Activated CD4-positive, alpha-beta T cell treated with anti-CD3 and anti-CD28 coated beads, Interleukin-2, Interleukin-6, amounts not matched to agents 100 ng/mL and 50 ng/mL, durations not matched to agents 16 hours and 8 hours (primary cell): ENCODE measurements at places on chromosomes 3 and 15.

- no peak for DNase-seq
Measured at GRCh38 chr15:32998979-32999672, 195.4 kb downstream of the FMN1 start.

- no peak for DNase-seq
Measured at GRCh38 chr3:107239703-107240102, 137.5 kb upstream of the CCDC54 start.

DNA sequence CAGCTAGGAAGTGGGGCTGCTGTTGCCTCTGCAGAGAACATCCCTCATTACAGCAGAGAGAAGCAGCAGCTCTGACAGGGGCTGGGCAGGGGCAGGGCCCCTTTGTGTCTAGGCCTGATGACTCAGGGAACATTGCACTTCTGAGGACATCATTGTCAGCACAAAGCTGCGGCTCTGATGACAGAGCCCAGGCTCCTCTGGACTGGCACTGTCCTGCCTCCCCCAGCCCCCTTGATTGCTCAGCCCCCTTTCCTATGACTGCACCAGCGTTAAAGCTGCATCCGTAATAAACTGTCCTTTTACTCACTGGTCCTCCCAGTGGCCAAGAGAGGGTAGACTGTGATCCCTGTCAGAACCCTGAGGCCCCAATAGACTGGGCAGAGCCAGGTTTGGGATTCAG is 18.3 kb downstream of the TRH start:
- DNase-seq: no peak

GRCh38 chr15:63189941-63190768 is 749 bp downstream of the RAB8B start:
- no peak for DNase-seq

- DNase-seq: peak; percentile 1
Measured at GRCh38 chr3:148880681-148881080, 15.6 kb downstream of the CPA3 start.

DNA sequence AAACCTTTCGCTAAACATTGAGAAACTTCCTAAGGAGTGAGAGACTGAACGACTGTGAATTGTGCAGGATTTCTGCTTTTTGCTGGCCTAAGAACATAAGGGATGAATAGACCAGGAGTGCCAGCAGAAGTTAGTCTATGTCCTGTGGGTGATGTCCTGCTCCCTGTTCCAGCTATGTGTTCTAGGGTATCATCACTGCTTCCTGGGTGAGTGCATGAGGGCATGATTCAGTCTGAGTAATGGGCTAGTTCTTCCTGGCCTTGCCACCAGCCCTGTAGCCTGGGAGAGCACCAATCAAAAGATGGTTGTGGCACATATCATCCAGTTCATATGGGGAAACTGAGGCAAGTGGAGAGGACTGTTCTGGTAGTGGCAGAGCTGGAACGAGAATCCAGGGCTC is 153.9 kb upstream of the TPM1 start:
- no peak for DNase-seq

- DNase-seq: peak; percentile 87
Measured at GRCh38 chr15:85858586-85859375, 64.1 kb upstream of the KLHL25 start.

DNA sequence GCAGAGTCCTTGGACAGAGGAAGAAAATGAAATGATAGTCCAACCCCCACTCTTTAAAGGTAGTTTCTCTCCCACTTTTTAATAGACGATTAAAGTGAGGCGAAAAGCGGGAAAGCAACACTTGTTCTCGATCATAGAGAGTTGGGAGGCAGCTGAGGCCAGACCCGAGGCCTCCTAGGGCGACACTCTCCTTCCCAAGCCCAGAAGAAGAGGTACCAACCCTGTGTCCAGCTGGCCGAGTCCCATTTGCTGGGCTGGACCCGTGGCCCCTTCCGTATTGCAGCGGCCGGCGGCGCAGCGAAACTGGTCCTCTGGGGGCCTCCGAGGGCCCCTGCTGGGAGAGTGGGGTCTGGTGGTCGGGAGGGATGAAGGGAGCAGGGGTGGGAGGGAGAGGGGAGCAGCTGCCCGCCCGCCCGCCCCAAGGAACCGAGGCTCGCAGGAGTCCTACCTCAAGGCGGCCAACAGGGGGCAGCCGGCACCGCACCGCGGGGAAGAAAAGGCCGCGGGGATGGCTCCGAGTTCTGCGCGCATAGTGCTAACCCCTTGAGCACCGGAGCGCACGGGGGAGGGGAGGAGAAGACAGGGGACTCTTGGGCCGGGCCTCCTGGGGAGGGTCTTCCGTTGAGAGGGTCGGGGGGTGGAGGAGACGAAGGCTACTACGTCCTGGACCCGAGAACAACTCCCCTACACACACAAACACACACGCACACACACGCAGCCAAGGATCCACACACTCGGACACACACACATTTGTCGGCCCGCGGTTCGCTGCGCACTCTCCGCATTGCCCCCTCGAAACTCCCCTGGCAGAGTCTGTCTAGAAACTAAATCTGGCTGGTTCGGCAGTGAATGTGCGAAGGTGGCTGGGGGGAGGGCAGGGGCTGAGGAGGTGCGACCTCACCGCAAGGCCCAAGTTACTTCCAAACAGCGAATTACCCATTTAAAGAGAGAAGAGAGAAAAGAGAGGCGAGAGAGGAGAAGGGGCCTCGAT is 2.0 kb downstream of the WNT5A start:
- peak; percentile 67 for DNase-seq

GRCh38 chr3:8800016-8800415 is 30.6 kb upstream of the OXTR start:
- no peak for DNase-seq
